ENCODE measurements at places on chromosomes 13 and 19.

DNA sequence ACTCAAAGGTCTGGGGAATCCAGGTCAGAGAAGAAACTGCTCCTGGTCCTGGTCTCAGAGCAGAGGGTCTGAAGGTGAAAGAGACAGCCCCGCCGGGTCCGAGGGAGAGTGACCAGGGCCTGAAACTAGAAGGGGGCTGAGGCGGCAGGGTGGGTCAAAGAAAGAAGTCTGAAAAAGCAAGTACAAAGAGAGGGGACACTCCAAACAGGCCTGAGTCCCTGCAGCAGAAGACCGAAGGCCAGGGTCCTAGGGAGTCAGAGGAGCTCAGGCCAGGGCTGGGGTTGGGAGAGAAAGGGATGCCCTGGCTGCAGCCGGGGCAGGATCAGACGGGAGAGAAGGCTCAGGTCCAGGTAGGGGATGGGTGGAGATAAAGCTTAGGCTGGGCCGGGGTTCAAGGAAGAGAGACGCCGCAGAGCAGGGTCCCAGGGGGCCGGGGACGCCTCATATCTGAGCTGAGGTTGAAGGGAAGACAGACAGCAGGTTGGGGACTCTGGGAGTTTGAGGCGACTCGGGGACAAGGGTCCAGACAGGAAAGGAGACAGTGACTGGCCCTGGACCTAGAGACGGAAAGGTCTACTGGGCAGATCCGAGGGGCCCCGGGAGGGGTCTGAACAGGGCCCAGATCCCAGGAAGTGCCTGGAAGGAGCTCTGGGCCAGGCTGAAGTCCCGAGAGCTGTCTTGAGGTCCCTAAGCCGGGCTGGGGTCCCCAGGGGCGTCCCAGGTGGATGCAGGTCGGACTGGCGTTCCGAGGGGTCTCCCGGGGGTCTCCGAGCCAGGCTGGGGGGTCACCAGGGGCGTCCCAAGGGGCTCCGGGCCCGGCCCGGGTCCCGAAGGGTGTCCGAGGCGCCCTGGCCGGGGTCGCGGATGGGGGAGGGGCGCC is 795 bp downstream of the MLLT1 start:
- DNase-seq: no peak

GRCh38 chr19:14511229-14511593 is 7.0 kb downstream of the DNAJB1 start:
- DNase-seq: no peak

GRCh38 chr13:60028021-60028420 is 135.7 kb downstream of the DIAPH3 start:
- DNase-seq: peak; percentile 21

DNA sequence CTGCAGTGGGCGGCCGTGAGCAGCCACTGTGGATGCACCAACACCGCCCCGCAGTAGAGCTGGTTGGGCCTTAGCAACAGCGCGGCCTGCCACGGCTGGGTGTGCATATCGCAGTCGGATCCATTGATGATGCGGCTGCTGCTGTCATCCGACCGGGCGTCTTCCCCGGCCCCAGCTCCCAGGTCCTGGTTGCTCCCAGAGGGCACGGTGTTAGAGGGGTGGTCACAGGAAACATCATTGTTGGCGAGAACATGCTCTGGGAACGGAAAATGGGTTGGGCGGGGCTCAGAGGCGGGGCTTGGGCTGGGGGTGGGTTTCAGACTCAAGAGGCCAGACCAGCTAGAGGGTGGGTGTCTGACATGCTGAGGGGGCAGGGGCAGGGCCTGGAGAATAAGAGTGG is 3.0 kb downstream of the KLK5 start:
- DNase-seq: no peak

GRCh38 chr13:50901701-50902100 is 7.9 kb upstream of the RNASEH2B start:
- DNase-seq: no peak

GRCh38 chr13:33615436-33615835 is 202.5 kb upstream of the RFC3 start:
- DNase-seq: no peak

GRCh38 chr19:30309905-30310601 is 62.1 kb upstream of the ZNF536 start:
- DNase-seq: no peak

GRCh38 chr13:31950111-31950815 is 81.3 kb upstream of the FRY start:
- DNase-seq: peak; percentile 56

DNA sequence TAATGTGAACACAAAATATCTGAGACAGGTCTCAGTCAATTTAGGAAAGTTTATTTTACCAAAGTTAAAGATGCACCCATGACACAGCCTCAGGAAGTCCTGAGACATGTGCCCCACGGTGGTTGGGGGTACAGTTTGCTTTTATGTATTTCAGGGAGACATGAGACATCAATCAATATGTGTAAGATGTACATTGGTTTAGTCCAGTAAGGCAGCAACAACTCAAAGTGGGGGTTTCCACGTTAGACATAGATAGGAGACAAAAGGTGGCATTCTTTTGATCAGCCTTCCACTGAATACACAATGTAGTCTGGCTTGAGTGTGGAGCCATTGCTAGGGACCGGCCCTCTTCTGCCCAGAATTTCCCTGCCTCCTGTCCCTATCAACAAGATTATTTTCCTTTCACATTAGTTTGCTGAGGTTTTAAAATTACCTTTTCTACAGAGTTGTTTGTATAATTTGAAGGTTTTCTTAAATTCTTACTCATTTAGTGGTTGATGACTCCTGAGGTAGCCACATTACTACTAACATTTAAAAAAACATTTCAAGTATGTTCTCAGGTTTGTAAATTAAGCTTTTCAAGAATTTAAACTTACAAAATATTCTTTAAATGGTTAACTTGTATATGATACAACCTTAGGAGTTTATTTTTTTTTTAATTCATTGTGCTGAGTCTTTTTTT is 33.2 kb downstream of the RNASEH2B start:
- DNase-seq: no peak

DNA sequence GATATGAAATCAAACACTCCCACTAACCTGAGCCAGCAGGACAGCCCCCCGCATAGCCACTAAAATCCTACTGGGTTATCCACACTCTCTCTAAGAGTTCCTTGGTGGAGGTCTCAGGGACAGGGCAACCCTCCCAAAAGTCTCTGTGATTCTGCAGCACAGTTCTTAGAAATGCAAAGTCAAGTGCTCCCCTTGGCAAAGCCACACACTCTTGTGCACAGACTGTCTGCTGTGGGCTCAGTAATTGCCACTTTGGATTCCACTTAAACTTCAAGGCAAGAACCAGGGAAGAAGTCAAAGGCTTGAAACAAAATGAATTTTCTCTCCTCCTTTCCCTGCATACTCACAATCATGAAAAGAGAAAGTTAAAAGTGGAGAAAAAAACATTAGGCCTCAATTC is 61.5 kb downstream of the DOCK9 start:
- no peak for DNase-seq

- DNase-seq: peak; percentile 71
These were observed 30.3 kb downstream of the CRYL1 start for GRCh38 chr13:20495087-20496023.

GRCh38 chr19:13031917-13032623 is 36.8 kb downstream of the NFIX start:
- DNase-seq: no peak

DNA sequence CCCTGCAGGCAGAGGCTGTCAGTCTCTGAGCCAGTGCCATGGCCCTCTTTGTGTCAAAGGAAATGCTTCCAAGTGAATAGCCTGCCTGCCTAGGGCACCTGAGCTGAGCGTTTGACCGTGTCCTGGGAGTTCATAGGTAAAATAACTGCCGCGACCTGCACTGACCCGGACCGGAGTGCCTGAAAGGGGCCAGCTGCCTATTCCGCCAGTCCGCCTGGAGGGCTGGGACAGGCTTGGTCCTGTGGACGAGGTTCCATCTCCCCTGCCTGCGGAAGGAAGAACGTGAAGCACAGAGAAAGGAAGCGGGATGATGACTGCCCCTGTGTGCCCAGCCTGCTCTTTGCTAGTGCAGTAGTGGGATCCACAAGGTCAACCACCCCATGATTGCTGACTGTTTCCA is 17.5 kb upstream of the ZNF492 start:
- no peak for DNase-seq

- DNase-seq: peak; percentile 6
These were observed 98.2 kb downstream of the RBM26 start for GRCh38 chr13:79307866-79308298.

DNA sequence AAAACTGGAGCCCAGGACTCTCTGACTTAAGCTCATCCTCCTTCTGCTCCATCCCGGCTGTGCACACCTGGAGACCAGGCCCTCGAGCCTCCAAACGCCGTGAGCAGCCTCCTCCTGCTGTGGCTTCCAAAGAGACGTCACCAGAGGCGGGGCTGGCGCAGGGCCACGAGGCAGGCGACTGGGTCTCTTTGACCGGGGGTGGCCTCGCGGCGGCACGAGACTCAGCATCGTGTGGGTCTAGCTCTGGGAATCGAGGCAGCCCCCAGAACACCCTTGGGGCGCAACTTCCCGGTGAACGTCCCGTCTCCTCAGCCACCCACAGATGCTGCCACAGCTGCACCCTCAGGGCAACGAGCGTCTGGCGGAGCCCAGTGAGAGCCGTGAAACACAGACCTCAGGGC is 22.8 kb downstream of the RASA3 start:
- DNase-seq: no peak

DNA sequence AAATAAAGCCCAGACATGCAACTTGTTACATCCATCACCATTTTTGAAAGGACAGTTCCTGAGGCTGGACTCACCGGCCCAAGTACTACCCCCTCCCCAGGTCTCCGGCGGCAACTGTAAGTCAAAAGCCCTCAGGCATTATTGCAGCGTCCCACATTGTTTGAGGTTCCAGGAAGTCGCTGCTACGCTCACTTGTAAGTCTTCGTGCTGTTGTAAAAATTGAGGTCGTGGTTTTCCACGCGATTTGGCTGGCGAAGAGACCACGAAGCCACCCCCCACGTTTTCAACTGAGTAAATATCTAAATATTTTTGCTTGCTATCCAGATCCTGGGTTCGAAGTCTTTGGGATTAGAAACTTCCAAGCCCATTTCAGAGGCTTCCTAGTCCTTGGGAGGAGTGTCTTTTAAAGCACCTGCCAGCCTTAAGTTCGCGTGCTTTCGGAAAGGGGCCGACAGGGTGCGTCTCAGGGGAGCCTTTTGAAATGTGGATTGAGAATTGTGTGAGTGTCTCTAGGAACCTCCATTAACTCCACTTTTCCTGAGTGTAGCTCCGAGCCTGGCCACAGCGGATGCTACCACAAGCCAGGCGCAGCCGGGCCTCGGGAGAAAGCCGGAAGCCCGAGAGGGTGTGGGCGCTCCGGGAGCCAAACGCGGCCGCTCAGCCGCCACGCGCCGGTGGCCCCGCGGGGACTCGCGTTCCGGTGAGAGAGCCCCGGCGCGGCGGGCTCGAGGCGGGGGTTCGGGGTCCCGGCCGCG is 434 bp upstream of the FNDC3A start:
- DNase-seq: peak; percentile 75

DNA sequence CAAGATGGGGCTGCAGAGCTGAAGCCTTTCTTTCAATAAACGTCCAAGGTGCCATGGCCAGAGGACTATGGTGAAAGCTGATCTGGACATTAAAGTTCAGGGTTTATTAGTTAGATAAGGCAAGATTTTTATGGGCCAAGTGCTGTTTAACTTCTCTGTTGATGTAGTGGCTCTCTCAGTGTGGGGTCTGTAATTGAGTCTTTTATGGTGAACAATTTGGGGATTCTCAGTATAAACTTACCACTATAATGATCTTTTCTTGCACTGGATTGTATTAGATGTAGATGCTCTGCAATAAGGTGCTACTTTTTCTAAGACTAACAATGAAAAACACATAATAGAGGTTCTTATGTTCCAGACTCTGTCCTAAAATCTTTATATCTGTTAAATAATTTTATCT is 190.1 kb upstream of the KLF12 start:
- no peak for DNase-seq

DNA sequence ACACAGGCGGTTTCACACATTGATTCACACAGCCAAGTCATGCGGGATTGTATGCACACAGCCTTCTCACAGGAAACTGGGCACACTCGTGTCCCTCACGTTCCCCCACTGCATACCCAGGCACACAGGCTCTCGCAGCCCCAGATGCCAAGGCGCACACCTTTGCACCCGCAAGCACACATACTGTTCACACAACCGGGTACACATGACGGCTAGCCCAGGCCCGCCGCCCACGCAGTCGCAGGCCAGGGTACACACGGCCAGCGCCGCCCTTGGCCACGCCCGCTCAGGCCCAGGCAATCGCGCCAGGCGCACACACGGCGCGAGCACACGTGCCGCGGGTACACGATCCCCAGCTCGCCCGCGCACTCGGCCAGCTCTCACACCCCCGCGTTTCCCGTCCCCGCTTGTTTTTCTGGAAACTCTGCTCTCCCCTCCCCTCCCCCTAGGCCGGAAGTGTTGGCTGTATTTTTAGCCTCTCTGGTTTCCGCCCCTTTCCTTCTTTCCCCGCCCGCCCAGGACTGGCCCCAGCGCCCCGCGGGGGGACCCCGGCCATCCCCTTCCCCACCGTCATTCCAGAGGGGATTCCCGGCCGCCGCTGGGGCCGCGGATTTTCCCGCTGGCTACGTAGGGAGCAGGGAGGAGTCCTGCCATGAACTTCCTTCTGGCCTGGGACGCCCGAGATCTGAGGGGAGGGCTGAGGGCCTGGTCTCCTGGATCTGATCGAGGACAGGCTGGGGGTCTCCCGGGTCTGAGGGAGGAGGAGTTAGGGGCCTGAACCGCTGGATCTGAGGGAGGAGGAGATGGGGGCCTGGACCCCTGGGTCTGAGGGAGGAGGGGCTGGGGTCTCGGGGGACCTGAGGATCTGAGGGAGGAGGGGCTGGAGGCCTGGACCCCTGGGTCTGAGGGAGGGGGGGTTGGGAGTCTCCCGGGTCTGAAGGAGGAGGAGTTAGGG is 4.0 kb upstream of the ZFP36 start:
- DNase-seq: peak; percentile 93

GRCh38 chr13:48819899-48820298 is 155.8 kb upstream of the FNDC3A start:
- DNase-seq: no peak

GRCh38 chr19:18297308-18297707 is 15.9 kb upstream of the JUND start:
- DNase-seq: no peak

DNA sequence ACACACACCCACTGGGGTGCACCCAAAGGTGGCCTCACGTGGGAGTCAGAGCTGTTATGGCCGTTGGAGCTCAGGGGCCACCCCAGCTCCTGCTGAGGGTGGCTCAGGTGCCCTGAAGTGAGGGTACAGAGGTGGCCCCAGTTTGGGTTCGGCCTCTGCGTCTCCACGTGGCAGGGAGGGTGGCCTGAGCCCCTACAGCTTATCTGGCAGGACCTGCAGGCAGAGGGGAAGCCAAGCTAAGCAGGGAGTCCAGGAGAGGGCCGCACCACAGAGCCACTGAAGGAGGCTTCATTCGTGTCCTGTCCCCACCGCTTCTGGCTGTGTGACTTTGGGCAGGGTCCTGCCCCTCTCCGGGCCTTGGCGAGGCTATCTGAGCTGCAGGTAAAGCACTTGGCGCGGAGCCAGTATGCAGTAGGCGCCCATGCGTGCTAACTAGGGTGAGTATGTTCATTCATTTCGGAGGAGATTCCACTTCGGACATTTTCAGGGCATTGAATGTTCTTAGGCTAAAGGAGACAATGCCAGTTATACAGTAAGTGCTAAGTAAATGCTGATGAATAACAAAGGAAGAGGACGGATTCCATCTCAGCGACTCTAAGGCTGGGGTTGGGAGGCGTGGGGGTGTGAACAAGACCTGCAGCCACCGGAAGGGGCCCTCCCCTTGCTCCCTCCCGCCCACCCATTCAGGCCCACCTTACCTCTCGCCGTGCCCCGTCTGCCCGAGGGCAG is 4.9 kb downstream of the REX1BD start:
- DNase-seq: no peak

GRCh38 chr13:73466561-73466960 is 407.8 kb downstream of the KLF5 start:
- no peak for DNase-seq

Measured in KBM-7 (cell line).